RPMI7951 (cell line): ENCODE measurements at places on chromosomes 6 and 20. TPM values are rescaled to one million over a fixed set of nuclear protein-coding genes. Genes with fewer than 3 reads are reported as not detected.
A peak's percentile ranks its signal among the peaks of the same experiment; 100 is the strongest.

- no peak for DNase-seq
These were observed 127.1 kb downstream of the MYO6 start for GRCh38 chr6:75876152-75876551.

DNA sequence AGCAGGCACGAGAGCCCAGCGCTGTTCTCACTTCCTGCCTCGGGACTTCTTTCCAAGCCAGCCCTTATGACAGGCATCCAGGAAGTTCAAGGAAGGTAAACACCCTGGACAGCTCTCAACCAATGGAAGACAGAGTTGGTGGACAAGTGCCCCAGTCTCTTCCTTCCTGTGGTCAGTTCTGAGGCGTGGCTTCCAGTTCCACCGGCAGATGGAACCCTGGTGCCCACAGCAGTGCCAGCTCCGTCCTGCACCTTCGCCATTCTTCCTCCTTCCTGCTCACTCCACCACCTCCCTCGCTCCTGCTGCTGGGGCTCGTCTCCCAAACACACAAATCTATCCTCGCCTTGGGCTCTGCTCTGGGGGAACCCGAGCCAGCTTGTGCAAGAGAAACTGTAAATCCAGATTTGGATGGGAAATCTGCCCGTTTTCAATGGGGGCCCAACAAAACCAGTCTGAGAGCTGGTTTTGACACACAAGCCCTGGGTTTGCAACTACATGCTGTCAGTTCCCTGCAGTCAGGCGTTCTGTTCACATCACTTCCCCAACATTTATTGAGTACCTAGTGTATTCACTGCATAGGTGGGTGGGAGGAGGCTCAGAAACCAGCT, 162.7 kb downstream of the GRM4 start:
- DNase-seq, result peak; percentile 66

Gene MYMX
- not detected in 2 replicates for total RNA-seq

- DNase-seq, result peak; percentile 48
These were observed 55.1 kb downstream of the MYLK4 start for GRCh38 chr6:2695454-2696095.

- no peak for DNase-seq
These were observed 5.4 kb downstream of the VNN2 start for GRCh38 chr6:132752255-132752654.

DNA sequence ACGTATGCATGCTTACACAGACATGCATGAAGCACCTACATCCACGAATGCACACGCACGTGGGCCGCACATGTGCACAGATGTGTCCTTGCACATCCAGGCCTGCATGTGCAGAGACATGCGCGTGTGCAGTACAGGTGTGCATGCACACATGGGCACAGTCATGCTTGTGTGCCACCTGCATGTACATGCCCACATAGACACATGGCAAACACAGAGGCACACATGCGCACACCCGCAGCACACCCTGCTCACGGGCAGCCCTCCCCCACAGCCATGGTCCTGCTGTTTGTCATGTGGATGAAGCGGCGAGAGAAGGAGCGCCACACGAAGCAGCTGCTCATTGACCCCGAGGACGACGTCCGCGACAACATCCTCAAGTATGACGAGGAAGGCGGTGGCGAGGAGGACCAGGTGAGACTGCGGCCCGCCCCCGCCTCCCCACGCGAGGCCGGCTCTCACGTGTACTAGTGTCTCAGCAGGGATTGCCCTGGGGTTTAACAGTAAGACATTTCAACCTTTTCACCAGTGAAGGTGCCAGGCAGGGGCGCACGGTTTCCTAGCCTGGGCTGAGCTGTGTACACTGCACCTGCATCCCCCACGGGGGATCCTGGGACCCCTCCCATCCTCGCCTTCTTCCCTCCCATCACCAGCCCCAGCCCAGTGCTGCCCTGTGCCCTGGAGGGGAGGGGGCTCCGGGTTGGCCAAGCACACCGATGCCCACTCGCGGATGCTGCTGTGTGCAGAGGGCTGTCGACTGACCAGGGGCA, 132.8 kb downstream of the TAF4 start:
- no peak for DNase-seq

Gene GSTA3
- total RNA-seq, result not detected in 2 replicates

DNA sequence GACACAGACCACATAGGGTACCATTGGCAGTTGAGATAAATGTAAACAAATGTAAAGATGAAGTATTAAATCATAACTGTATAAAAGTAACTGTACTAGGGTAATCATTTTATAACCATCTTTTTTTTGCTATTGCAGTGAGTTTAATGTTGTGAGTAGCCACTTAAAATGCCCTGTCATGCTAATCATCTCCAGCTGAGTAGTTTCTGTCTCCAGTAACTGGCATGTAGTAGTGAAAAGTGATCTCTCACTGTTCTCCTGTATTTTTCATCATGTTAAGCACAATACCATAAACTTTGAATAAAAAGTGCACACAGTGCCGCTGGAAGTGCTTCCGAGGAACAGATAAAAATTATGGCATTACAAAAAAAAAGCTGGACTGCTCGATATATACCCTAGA, 45.0 kb upstream of the OPRM1 start:
- DNase-seq, result no peak

- DNase-seq, result no peak
These were observed 187.6 kb downstream of the ADAT2 start for GRCh38 chr6:143262859-143263258.

Gene SAMD5
- 0.10 and 0.24 TPM in 2 replicates for total RNA-seq

Gene C6orf15
- not detected in 2 replicates for total RNA-seq

DNA sequence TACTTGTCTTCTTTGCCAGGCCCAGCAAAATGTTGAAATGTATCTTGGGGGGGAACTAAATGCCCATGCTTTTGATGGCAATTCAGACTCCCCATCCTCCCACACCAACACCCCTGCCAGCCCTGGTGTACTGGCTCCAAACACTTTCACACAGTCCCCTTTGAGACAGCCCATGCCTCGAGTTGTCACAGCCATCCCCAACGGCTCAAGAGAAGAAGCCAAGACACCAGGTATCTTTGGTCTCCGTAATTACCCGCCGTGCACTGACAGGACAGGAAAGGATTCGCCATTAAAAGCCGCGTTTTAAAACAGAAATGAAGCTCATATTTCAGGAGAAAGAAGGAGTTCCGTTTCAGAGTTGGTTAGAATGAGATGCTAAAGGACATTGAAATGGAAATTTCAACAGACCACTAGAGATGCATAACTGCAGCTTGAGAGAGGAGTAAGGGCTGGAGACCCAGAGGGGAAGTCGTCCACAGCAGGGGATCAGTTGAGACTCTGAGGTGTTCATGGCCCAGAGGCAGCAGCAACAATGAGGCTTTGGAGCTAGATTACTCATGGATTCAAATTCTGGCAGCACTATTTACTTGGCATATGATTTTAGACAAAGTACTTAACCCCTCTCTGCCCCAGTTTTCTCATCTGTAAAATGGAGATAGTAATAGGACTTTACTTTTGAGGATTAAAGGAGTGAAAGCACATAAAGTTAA, 63.5 kb upstream of the ADGRF1 start:
- DNase-seq, result peak; percentile 39

GRCh38 chr20:5797165-5797564, 47.0 kb downstream of the SHLD1 start:
- DNase-seq, result no peak

DNA sequence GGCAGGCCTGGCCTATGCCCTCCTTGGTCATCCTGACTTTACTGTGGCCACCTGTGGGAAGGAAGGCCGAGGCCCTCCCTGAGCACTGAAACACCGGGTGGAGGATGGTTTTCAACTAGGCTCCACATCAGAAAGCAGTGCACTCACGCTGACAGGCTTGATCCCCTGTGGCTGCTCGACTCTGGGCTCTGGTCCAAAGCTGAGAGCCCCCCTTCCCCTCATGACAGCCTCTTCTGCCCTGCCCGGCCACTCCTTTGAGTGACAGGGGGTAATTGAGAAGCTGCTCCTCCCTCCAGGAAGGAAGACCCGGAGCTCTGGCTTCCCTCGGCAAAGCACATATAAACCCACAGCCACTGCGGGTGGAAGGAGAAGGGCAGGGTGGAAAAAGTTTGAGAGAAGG, 43.6 kb downstream of the MUC22 start:
- DNase-seq, result no peak

DNA sequence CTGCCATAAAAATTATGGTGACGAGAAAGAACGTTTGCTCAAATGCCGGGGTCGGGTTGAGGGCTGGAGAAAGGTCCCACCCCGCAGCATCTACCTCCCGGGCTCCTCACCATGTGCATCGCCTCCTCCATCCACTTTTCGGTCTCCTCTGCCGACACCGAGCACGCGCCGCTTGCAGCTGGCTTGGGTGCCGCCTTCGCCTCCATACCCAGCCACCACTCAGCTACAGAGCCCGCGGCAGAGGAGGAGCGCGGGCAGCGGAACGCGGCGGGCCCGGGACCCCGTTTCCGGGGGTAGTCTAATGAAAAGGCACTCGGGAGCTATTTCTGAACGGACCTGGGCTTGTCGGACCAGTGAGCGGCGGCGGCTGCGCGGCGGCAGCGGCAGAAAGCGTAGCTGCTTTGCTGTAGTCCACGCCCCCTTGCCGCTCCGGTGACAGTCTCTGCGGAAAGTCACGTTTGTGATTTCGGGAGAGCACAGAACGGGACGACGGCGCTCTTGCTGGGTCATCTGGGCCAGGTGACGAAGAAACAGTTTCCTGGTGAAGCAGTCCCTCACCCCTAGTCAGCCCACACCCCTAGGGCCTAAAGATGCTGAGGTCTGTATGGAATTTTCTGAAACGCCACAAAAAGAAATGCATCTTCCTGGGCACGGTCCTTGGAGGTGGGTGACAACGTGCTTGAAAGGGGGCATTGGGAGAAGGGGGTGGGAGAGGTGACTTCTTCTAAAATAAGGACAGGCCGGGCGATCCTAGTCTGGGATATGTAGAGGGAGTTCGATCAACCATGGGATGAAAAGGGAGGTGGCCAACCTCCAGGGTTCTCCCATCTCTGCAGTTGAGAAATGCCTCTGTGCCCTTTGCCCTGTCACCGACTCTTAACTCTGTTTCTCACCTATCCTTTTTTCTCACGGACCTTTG, at the start of the genes ADAT2 and PEX3:
ADAT2 (minus strand) TSS at position 243 of the 919 bp plus-strand sequence; CDS start at position 206, 37 bp downstream.
PEX3 (plus strand) TSS at position 353 of the 919 bp plus-strand sequence; CDS start at position 591, 238 bp downstream.
- peak; percentile 94 for DNase-seq
